ENCODE measurements at places on chromosomes 13 and 19.
A peak's percentile ranks its signal among the peaks of the same experiment; 100 is the strongest.

GRCh38 chr19:49614096-49614833 is 23.3 kb downstream of the PRR12 start:
- H3K4me3 ChIP-seq: no peak overlapping the region
- no peaks in the 10 kb centered on the region for H3K4me1 ChIP-seq
- no peak for DNase-seq
- H3K27ac ChIP-seq: no peak overlapping the region
- H3K36me3 ChIP-seq: peaks cover 45% of the 10 kb centered on the region

- peak overlapping the region; percentile 87 for H3K4me3 ChIP-seq
- peaks cover 9% of the 10 kb centered on the region for H3K4me1 ChIP-seq
- peak overlapping the region; percentile 50 for H3K27ac ChIP-seq
- no peak for DNase-seq
- H3K36me3 ChIP-seq: peaks cover 29% of the 10 kb centered on the region
- H3K27me3 ChIP-seq: no peaks in the 10 kb centered on the region
These were observed 746 bp downstream of the RAB3D start for GRCh38 chr19:11338569-11339253.

- H3K27me3 ChIP-seq: no peaks in the 10 kb centered on the region
- no peak for DNase-seq
- H3K36me3 ChIP-seq: peaks cover 2% of the 10 kb centered on the region
- no peaks in the 10 kb centered on the region for H3K4me1 ChIP-seq
- H3K27ac ChIP-seq: no peak overlapping the region
- no peak overlapping the region for H3K4me3 ChIP-seq
These were observed 37.4 kb downstream of the SCGB2B2 start for GRCh38 chr19:34639491-34640085.

DNA sequence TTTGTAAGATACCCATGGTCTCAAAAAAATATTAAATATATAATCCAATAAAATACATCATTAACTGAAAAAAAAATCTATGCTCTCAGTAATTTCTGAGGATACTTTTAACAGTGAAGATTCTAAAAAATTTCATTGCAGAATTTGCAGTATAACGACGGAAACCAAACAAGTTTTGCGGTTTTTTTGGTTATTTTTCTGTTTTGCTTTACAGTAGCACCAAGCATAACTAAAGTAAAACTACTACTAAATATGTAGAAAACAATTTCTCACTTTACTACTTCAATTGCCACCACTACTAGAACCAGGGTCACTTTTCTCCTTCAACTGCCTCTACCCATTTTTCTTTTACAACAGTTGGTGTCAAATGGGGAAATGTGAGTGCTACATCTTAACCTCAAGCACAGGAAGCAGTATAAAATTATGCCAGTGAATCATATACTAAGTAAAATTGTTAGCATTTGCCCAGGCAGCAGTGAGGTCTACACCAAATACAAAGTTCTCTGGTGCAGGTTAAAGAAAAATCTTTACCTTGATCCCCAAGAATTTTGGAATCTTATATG is 24.1 kb downstream of the MICU2 start:
- DNase-seq: no peak
- H3K27ac ChIP-seq: no peak overlapping the region
- H3K27me3 ChIP-seq: no peaks in the 10 kb centered on the region
- H3K4me3 ChIP-seq: no peak overlapping the region
- peaks cover 3% of the 10 kb centered on the region for H3K4me1 ChIP-seq
- H3K36me3 ChIP-seq: peaks cover 10% of the 10 kb centered on the region

- peaks cover 21% of the 10 kb centered on the region for H3K4me1 ChIP-seq
- no peaks in the 10 kb centered on the region for H3K27me3 ChIP-seq
- H3K4me3 ChIP-seq: peak overlapping the region; percentile 91
- H3K36me3 ChIP-seq: peaks cover 18% of the 10 kb centered on the region
- no peak overlapping the region for H3K27ac ChIP-seq
These were observed 1.7 kb downstream of the DMWD start for GRCh38 chr19:45790942-45791341.

GRCh38 chr19:33812388-33813330 is 16.0 kb downstream of the KCTD15 start:
- peaks cover 30% of the 10 kb centered on the region for H3K36me3 ChIP-seq
- no peak for DNase-seq
- H3K27me3 ChIP-seq: peaks cover 1% of the 10 kb centered on the region
- H3K4me3 ChIP-seq: no peak overlapping the region
- no peak overlapping the region for H3K27ac ChIP-seq

DNA sequence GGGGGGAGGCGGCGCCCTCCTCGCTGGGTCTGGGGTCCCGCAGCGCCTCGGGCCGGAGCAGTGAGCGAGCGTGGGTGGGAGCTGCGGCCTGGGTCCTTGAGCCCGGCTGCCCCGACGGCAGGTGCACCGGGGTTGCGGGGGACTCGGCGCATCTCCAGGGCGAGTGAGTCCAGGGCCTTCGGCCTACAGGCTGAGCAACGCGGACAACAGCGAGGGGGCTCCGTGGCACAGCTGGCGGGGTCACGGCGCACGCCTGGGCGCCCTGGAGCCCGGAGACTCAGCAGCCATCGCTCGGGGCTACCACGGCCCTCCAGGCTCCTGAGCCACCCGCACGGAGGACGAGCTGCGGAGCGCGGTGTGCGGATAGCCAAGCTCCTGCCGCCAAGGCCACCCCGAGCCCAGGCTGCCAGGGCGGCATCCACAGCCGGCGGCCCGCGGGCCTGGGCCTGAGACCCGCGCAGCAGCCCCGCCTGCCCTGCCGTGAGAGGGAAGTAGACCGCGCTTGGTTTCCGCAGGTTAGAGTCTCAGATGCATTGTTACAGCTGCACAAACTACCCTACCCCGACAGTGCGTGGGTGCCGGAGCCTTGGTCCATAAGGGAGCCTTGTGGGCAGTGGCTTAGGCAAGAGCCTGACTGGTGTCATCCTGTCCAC is 253.9 kb upstream of the SGCG start:
- H3K36me3 ChIP-seq: peaks cover 6% of the 10 kb centered on the region
- no peaks in the 10 kb centered on the region for H3K27me3 ChIP-seq
- peak overlapping the region; percentile 68 for H3K27ac ChIP-seq

GRCh38 chr13:30572859-30573275 is 44.9 kb upstream of the USPL1 start:
- H3K36me3 ChIP-seq: no peaks in the 10 kb centered on the region
- DNase-seq: no peak
- peaks cover 23% of the 10 kb centered on the region for H3K4me1 ChIP-seq
- peak overlapping the region; percentile 26 for H3K4me3 ChIP-seq

- H3K4me3 ChIP-seq: no peak overlapping the region
- H3K4me1 ChIP-seq: no peaks in the 10 kb centered on the region
- no peak overlapping the region for H3K27ac ChIP-seq
- no peaks in the 10 kb centered on the region for H3K36me3 ChIP-seq
- DNase-seq: no peak
- H3K27me3 ChIP-seq: peaks cover 54% of the 10 kb centered on the region
These were observed 13.6 kb upstream of the PEPD start for GRCh38 chr19:33535226-33535625.

DNA sequence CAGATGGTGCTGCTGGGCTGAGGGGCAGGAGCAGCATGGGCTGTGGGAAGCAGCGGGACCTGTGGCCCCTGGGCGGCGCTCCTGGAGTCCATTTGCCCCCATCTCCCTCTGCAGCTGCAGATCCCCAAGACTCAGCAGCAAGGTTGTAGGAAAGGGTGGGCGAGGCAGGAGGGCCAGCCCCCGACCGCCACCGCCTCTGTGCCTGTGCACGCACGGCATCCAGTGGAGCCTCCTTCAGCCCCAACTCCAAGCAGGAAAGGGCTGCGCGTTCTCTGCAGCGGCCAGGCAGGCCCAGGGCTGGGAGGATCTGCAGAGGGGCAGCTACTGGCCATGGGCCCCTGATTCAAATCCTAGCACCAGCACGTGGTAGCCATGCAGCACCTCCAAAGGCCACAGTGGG is 20.8 kb downstream of the DPF1 start:
- H3K36me3 ChIP-seq: peaks cover 16% of the 10 kb centered on the region
- no peak for DNase-seq
- no peak overlapping the region for H3K4me3 ChIP-seq
- no peak overlapping the region for H3K27ac ChIP-seq
- no peaks in the 10 kb centered on the region for H3K4me1 ChIP-seq
- peaks cover under 1% of the 10 kb centered on the region for H3K27me3 ChIP-seq

DNA sequence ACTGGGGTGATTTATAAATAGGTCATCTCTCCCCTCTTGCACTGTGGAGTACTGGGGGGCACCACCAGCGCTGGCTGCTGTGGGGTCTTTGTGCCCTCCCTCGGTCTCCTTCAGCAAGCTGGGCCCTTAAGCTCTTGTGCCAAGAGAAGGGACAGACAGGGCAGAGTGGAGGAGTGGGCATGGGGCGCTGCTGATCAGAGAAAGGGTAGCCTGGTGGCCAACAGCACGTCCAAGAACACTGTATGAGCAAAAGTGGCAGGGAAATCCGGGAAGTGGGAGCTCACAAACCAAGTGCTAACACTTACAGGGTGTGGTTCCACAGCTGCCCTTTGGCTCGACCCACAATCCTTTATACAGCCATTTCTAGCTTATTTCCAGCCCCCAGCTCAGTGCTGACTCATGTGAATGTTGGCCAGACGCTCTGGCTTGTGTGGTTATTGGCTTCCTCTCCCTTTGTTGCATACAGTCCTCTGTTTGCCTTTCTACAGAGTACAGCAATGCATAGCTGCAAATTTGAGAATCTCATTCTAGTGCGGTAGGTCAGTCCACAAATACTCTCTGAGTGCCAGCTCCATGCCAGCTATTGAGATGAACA is 298.8 kb downstream of the SHISA2 start:
- no peak overlapping the region for H3K4me3 ChIP-seq
- no peaks in the 10 kb centered on the region for H3K36me3 ChIP-seq
- H3K27me3 ChIP-seq: peaks cover 5% of the 10 kb centered on the region
- no peak overlapping the region for H3K27ac ChIP-seq
